Ascending aorta (tissue), 2 donors: ENCODE measurements at places on chromosomes 12 and 14. TPM values are rescaled to one million over a fixed set of nuclear protein-coding genes. Genes with fewer than 3 reads are reported as not detected.

- no peaks in the 10 kb centered on the region for H3K27me3 ChIP-seq
- H3K4me3 ChIP-seq: no peak overlapping the region
- no peaks in the 10 kb centered on the region for H3K36me3 ChIP-seq
- H3K4me1 ChIP-seq: no peaks in the 10 kb centered on the region
- no peak for DNase-seq
These were observed 68.2 kb downstream of the PLEKHG3 start for GRCh38 chr14:64772397-64772950.

DNA sequence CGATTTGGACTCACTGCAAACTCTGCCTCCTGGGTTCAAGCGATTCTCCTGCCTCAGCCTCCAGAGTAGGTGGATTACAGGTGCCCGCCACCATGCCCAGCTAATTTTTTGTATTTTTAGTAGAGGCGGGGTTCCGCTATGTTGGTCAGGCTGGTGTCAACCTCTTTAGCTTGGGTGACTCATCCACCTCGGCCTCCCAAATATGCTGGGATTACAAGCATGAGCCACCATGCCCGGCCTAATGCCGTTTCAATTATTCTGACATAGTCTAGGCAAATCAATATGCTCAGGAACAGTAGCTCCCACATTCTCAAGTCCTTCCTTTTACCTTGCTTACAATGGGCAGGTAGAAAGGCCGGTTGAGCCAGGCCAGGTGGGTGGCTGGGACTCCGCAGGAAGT lies 82.0 kb upstream of the EEA1 start:
- H3K4me3 ChIP-seq: no peak overlapping the region
- DNase-seq: no peak

- no peaks in the 10 kb centered on the region for H3K4me1 ChIP-seq
- no peak for DNase-seq
- no peak overlapping the region for H3K4me3 ChIP-seq
- no peaks in the 10 kb centered on the region for H3K27me3 ChIP-seq
- H3K27ac ChIP-seq: no peak overlapping the region
- no peaks in the 10 kb centered on the region for H3K36me3 ChIP-seq
These were observed 11.8 kb downstream of the NUBPL start for GRCh38 chr14:31572955-31573354.

DNA sequence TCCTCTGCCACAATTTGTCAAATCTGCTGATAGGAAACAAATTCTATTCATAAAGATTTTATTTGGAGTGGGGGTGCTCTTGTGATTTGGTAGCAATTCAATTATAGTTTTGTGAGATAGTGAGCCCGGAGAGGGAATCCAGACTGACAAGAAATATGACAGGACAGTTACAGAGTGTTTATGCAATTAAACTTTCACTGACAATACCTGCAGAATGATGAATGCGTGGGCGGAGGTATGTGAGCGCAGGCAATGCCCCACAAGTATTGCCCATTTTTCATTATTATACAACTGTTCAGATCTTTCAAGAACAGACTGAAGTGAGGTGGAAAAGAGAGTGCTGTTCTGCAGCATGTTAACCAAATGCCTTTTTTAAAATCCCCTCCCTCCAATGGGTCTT lies 259.0 kb downstream of the EGLN3 start:
- DNase-seq: no peak
- no peak overlapping the region for H3K4me3 ChIP-seq
- no peaks in the 10 kb centered on the region for H3K36me3 ChIP-seq

DNA sequence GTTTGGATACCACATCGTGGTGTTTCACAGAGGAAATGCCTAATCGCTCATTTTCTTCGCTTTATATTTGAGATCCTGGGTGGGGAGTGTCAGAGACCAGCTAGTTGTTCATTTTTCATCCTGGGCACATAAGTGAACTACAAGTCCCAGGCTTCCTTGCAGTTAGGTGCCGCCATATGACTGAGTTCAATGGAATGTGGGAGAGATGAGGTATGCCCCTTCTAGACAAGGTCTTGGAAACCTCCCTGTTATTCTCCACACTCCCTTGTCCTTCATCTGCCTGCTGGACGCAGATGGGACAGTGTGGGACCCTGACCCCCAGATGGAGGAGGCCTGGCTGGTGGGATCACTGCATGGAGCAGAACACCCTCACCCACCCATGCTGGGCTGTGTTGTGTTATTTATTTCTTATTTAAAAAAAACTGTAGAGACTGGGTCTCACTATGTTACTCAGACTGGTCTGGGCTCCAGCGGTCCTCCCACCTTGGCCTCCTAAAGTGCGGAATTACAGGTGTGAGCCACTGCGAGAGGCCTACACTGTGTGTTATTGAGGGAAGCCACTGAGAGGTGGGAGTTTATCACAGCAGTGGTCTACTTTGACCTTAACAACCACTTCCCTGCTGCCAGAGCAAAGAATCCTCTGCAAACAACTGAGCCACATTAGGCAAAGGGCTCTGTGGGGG lies 42.9 kb upstream of the VRK1 start:
- H3K4me1 ChIP-seq: no peaks in the 10 kb centered on the region
- H3K36me3 ChIP-seq: no peaks in the 10 kb centered on the region
- H3K4me3 ChIP-seq: no peak overlapping the region

MYH7 gene
- not detected for total RNA-seq

GRCh38 chr12:116878567-116879508 lies 2.4 kb downstream of the HRK start:
- no peak overlapping the region for H3K27ac ChIP-seq
- peaks cover 24% of the 10 kb centered on the region for H3K4me1 ChIP-seq
- no peak for DNase-seq
- H3K4me3 ChIP-seq: peak overlapping the region; percentile 31
- no peaks in the 10 kb centered on the region for H3K36me3 ChIP-seq
- H3K27me3 ChIP-seq: peaks cover 12% of the 10 kb centered on the region

DNA sequence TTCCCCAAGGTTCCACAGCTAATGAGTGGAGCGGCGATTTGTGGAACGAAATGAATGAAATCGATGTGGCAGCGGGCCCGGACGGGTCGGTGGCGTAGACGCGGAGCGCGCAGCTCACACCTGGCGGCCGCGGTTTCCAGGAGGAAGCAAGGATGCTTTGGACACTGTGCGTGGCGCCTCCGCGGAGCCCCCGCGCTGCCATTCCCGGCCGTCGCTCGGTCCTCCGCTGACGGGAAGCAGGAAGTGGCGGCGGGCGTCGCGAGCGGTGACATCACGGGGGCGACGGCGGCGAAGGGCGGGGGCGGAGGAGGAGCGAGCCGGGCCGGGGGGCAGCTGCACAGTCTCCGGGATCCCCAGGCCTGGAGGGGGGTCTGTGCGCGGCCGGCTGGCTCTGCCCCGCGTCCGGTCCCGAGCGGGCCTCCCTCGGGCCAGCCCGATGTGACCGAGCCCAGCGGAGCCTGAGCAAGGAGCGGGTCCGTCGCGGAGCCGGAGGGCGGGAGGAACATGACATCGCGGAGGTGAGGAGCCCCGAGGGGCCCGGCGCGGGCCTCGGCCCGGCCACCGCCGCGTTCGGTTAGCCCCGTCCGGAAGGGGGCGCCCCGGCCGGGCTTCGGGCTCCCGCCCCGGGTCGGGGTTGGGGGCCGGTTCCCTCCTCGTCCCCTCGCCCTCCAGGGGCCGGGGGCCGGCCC lies at the start of gene PTPN11:
PTPN11 (plus strand) TSS at position 340 of the 689 bp plus-strand sequence; CDS start at position 505, 165 bp downstream.
- H3K27me3 ChIP-seq: no peaks in the 10 kb centered on the region
- H3K4me1 ChIP-seq: peaks cover 7% of the 10 kb centered on the region

PTGDR gene
- total RNA-seq: 13.4 TPM

DNA sequence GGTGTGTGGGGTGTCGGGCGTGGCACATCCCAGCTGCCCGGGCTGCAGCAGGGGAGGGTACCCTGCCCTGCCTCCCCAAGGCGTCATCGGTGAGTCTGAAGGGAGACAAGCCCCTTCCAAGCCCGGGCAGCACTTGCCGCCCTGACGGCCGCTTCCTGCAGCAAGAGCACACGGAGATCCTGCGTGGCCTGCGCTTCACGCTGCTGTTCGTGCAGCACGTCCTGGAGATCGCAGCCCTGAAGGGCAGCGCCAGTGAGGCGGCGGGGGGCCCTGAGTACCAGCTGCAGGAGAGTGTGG lies 10.1 kb upstream of the PUS1 start:
- H3K4me1 ChIP-seq: no peaks in the 10 kb centered on the region
- H3K27ac ChIP-seq: no peak overlapping the region
- no peak overlapping the region for H3K4me3 ChIP-seq
- DNase-seq: no peak

OTUB2 gene
- total RNA-seq: 0.21 TPM

FOXN4 gene
- not detected for total RNA-seq

- no peaks in the 10 kb centered on the region for H3K4me1 ChIP-seq
- no peak for DNase-seq
- H3K36me3 ChIP-seq: no peaks in the 10 kb centered on the region
These were observed 63.7 kb upstream of the GSC start for GRCh38 chr14:94833633-94834032.

CDKL1 gene
- total RNA-seq: 0.85 TPM

DNA sequence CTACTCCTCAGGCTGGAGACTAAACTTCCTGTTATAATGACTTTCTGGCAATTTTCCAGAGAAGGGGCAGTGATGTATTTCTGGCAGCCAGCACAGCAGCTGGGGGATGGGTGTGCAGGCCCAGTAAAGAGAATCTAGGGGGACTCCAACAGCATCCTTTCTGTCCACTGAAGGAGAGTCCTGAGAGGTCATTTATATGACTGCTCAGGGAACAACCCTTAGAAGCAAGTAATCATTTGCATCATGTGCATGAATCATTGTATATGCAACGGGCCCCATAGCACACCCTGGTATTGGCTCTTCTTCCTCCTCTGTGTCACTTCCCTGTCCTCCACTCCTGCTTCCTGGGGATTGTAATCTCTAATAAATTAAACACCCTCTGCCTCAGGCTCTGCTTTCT lies 493.8 kb downstream of the RPS29 start:
- no peak for DNase-seq
- no peaks in the 10 kb centered on the region for H3K4me1 ChIP-seq
- H3K27ac ChIP-seq: no peak overlapping the region
- H3K27me3 ChIP-seq: no peaks in the 10 kb centered on the region

SLC6A15 gene
- not detected for total RNA-seq

NEMP1 gene
- total RNA-seq: 7.7 TPM

TAS2R9 gene
- not detected for total RNA-seq

DNA sequence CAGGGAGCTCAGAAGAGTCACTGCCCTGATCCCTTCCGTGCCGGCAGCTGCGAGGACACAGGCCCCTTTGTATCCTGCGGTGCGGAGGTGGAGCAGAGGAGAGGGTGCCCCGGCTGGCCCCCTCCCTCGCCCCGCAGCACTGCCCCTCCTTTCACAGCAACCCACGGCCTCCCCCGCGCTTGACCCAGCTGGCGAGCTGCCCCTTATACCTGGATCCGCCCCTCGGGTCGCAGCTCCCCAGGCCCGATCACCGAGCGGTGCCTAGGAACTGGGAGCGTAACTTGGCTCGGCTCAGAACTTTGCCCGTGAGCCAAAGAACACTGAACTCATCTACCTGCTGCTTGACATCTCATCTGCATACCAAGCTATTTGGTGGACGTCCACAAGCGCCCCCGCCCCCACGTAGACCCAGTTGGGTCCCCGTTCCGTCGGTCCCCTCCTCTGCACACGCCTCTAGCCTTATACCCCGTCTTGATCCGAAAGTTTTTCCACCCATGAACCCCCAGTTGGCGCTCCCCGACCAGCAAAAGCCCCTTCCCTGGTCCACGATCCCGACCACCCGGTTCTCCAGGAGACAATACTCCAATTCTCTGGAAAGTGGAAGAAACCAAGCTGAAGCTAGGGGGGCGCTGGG lies 697 bp upstream of the DNAJC14 start:
- H3K4me3 ChIP-seq: peak overlapping the region; percentile 99
- H3K4me1 ChIP-seq: peaks cover 8% of the 10 kb centered on the region
- no peaks in the 10 kb centered on the region for H3K36me3 ChIP-seq
- peak; percentile 81 for DNase-seq
